NCI-H1694 treated with DMSO at 0.1 percent for 48 hours (cell line): ENCODE measurements at places on chromosomes 4 and X.
A peak's percentile ranks its signal among the peaks of the same experiment; 100 is the strongest.

GRCh38 chr4:168882650-168883233 lies 127.3 kb downstream of the CBR4 start:
- DNase-seq, result no peak

DNA sequence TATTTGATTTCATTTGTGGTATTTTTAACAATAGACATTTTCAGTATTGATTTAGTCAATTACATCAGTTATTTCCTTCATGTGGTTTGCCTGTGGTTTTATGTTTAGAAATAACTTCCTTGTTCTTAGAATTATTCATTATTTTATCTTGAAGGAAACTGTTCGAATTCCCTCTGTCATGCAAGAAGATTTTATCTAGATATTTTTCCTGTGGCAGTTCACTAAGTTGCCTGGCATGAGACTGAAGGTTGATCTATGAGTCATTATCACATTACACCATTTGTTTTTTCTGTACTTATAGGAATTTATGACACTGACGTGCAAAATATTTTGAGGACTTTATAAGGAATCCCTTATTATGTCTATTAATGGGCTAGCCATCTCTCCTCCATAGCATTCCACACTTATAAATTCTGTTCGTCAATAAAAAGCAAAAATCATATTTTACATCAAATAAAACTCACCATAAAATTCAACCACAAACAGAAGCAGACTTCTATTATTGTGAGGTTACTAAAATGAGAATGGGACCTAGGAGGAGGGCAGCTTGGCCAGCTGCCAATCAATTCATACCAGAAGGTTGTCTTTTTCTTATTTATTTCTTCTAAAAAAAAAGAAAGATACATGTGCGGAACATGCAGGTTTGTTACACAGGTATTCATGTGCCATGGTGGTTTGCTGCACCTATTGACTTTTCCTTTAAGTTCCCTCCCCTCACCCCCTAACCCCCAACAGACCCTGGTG lies 179.0 kb downstream of the KCNIP4 start:
- no peak for DNase-seq

GRCh38 chr4:3291969-3292570 lies 751 bp upstream of the RGS12 start:
- DNase-seq, result no peak

DNA sequence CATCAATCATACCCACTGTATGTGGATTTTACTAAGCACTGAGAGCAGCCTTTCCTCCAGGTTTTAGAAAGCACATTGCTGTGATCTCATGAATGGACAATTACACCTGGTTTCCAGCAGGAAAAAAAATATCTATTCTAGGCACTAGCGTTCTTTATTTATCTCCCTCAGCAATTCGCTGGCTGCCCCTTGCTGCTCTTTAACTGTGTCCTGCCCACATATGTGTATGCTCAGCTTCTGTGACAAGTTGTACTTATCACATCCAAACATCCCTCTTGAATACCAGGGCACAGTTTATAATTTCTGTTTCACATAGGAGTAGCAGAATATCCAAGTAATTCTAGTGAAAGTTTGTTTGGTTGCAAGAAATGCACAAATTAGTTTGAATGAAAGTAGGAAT lies 146.8 kb downstream of the USP46 start:
- no peak for DNase-seq

- no peak for DNase-seq
Observed at GRCh38 chr4:10024303-10024702, 3.0 kb upstream of the SLC2A9 start.

- DNase-seq, result no peak
Observed at GRCh38 chrX:6852869-6853268, 294.6 kb upstream of the STS start.

DNA sequence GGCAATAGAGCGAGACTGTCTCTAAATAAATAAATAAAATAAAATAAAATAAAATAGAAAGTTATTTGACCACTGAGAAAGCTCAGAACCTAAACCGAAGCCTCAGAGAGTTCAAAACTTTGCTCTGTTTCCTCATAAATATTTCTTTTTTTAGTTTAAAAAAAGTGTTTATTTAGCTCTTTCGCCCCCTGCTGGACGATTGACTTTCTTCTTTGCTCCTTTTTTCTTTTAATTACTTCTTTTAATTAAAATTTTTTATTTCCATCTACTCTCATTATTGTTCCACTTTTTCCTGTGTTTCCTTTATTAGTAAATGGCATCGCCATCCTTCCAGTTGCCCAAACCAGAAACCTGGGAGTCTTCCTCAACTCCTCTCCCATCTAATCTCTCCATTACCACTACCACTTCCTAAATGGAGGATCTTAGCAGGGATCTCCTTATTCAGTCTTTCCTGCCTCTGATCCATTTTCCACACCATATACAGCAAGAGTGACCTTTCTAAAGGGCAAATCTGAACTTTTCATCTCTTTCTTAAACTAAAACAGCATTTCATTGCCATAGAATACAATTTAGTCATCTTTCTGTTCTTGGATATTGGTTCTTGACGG lies 728 bp upstream of the IL13RA2 start:
- no peak for DNase-seq

DNA sequence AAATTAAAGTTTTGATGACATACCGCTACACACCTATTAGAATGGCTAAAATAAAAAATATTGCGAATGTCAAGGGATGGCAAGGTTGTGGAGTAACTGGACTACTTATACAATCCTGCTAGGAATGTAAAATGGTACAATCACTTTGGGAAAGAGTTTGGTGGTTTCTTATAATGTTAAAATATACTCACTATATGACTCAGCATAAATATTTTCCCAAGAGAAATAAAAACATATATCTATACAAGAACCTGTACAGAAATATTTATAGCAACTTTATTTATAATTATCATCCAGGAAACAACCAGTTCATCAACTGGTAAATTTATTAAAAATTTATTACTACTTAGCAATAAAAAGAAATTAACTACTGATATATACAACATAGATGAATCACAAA lies 89.7 kb downstream of the SLC10A7 start:
- DNase-seq, result no peak

GRCh38 chr4:138305050-138305449 lies 62.9 kb upstream of the SLC7A11 start:
- no peak for DNase-seq

- DNase-seq, result no peak
Observed at GRCh38 chrX:141832247-141832646, 5.9 kb upstream of the MAGEC3 start.

DNA sequence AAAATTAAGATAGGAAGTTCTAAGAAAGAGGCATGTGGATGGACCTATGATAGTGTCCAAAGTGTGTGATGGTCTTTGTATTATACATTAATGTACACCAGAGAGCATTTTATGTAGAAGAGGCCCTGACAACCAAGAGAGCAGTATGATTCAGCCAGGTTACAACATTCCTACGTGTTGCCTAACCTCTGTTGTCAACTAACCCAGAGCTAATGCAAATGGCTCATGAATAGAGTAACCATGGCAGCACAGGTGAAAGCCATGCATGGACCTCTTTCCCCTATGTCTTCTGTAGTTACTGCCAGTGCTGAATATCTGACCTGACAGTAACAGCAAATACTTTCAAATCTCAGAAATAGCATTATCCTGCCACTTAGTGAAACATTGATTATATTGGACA lies 255.6 kb downstream of the NDST4 start:
- no peak for DNase-seq

DNA sequence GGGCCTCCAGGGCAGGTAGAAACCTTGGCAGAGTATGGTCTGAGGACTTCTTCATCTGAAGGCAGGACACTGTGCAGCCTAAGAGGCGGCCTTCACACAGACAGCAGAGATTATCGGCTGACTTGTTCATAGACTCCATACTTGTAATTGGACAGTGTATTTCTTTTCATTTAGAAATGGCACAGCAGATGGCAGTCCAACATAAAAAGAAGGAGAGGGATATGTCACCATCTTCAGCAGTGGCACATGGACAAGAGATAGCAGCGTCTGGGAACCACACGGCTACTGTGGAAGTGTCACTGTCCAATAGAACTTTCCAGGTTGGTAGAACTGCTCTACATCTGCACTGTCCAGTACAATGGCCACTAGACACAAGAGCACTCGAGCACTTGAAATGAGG lies 21.7 kb upstream of the GEMIN8 start:
- DNase-seq, result peak; percentile 8

- no peak for DNase-seq
Observed at GRCh38 chr4:36218121-36218520, 26.2 kb downstream of the ARAP2 start.

DNA sequence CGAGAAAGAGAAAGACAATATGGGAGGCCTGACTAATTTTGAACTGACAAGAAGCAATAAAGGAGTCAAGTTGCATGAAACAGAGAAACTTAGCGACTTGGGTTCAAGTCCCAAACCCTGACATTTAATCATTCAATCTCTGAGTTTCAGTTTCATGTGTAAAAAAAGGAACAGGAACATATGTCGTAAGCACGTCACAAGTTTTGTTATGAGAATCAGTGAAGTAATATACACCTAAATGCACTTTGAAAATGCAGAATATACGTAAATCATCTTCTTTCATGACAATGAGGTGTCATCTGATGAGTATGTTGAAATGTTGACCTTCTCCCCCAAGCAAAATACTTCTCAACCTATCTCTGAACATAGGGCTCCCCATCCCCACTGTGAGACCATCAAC lies 10.4 kb downstream of the ACOT9 start:
- DNase-seq, result no peak

GRCh38 chrX:150038315-150038714 lies 100.0 kb upstream of the EOLA2 start:
- DNase-seq, result no peak

GRCh38 chr4:3868211-3869173 lies 102.3 kb downstream of the ADRA2C start:
- no peak for DNase-seq

- no peak for DNase-seq
Observed at GRCh38 chr4:173526724-173527102, 3.3 kb downstream of the HAND2 start.

GRCh38 chr4:88284439-88285234 lies at the start of gene PPM1K:
Gene PPM1K (minus strand): TSS chr4:88284561. CDS start chr4:88278583, 5,978 bp downstream.
- peak; percentile 78 for DNase-seq

GRCh38 chr4:42339935-42340406 lies 57.3 kb upstream of the SHISA3 start:
- no peak for DNase-seq

DNA sequence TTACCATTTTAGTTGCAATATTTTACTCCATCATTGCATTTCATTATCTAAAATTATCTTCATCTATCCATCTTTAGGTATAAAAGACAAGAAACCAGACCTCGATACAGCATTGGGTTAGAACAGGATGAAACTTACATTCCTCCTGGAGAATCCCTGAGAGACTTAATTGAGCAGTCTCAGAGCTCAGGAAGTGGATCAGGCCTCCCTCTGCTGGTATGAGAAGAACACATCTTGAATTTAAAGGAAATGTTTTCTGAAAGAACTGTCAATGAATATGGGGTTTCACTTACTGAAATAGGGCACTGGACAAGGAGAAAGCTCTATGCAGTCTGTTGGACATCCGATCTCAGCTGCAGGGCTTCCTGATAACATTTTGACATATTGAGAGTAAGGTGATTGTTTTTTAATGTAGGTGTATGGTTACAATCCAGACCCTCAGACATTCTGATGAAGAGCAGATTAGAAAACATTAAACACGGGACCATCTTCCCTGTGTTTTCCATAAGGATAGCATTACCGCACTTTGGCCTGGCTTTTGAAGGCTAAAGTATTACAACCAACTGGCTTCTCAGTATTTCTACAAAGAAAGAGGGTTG lies 367.2 kb downstream of the BMPR1B start:
- no peak for DNase-seq

GRCh38 chrX:71619193-71619592 lies 882 bp upstream of the CXCR3 start:
- DNase-seq, result no peak

DNA sequence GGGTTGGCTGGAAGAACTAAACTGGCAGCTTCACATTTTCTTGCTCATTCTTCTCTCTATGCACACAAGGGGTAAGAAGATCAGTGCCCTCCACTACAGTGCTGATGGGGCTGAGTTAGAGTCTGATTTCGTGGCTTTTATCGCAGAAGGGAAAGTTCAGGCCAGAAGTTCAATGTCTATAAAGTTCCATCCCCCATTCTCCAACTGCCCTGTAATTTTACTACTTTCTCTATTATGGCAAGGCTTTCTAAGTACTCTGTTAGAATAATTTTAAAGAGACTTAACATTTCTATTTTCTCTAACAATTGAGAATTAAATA lies 293.9 kb downstream of the BMPR1B start:
- DNase-seq, result no peak

- no peak for DNase-seq
Observed at GRCh38 chr4:41839916-41840854, 91.7 kb upstream of the PHOX2B start.

- no peak for DNase-seq
Observed at GRCh38 chr4:107449611-107450369, 270.2 kb downstream of the PAPSS1 start.

DNA sequence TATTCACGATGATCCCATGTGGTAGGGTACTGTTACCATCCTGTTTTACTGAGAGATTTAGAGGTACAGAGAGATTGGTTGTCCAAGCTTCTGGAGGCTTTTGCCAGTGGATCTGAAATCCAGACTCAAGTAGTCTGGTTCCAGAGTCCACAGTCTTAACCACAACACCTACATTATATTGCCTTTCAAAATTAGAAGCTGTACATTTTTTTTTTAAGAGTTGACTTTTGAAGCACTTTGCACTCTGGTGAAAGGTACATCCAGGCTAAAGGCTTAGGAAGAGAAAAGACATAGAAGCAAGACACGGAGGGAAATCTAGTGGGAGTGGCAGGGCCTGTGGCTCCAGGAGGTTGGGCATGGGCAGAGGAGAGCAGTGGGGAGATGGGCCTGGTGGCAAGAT lies 122.1 kb downstream of the AFF1 start:
- no peak for DNase-seq

DNA sequence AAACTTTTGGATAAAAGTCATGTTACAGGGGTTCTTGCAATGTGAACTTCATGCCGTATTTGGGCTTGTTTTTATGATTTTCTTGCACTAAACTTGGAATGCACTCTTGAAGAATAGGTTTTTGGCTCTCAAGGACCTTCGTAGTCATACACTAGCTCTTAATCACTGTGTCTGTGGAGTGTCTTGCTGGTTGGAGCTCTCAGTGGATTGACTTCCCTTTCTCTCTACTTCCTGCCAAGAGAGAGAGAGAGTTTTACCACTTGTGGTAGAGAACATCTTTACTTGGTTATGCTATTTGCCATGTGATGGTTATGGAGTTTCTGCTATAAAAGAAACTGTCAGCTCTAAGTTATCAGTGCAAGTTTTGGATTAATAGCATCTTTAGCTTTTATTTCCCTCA lies 112.4 kb downstream of the BMPR1B start:
- DNase-seq, result no peak

DNA sequence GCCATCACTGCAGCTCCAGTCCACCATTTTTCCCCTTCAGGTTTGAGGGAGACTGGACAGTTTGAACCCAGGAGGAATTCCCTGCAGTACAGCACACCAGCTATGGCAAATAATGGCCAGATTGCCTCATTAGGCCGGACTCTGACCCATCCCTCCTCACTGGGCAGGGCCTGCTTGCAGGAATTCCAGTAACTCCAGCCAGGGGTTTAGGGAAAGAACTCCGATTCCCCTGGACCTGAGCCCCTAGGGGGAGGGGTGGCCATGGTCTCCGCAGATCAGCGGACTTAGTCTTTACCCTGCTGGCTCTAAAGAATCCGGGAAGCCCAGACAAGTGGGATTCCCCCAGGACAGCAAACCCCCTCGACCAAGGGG lies 342.8 kb downstream of the DMD start:
- no peak for DNase-seq
